ENCODE measurements at places on chromosomes 6 and 20.
A peak's percentile ranks its signal among the peaks of the same experiment; 100 is the strongest.

GRCh38 chr6:30171677-30172471, 8.5 kb downstream of the TRIM15 start:
- peak; percentile 34 for DNase-seq

DNA sequence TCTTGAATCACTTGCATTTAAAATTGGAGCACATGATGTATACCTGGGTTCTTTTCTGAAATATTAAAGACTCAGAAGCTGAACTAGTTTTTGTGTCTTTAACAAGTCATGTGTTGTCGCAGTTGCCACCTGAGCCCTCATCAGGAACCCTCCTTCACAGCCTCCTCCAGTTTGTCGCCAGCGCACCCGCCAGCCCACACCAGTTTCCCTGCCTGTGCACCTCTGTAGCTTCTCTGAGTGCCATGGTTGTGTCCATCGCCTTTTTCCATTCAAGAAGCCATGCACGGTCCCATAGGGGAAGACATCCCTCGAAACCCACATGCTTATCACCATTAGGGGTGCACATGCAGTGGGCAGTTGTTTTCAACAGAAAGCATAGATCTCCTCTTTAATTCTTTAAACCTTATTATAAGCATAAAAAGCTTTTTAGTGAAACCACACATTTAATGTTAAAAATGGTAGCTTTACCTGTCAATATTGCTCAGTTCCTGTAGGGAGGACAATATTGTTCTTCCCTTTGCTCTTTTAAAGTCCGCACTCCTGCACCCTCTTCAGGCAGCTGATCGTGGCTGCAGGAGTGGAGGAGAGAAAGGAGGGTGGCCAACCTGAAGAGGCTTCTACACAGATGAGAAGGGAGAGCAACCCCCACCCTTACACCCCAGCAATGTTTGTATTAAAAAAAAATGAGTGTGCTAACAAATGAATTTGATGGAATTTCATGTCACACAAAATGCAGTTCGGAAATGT, 121.9 kb downstream of the CFAP61 start:
- no peak for DNase-seq

DNA sequence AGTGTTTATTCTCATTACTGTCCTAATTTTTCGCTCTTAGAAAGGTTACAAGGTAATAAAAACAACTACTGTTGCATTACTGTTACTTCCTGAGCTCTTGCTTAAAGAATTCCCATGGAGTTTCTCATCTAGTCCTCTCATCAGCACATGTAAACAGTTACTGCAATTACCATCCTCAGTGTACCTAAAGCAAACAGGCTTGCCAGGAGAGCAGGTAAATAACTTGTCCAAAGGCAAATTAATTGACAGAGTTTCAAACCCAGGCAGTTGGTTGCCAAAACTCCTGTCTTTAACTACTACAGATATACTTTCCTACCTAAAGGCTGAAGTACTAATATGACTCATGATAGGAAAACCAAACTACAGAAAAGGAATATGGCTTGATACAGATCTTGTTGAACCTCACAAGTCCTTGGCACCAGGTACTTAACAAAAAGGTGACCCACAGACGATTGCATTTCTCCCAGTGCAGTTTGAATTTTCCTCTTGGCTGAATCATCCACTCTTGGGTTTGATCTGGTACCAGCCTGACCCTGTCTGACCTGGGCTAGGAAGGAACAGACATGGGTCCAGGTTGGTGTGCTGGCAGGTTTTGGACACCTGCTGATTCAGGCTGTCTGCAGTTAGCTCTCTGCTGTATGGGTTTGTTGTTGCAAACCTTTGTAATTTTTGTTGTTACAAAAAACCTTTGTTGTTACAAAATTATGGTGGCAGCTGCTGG, 153.0 kb downstream of the CFAP61 start:
- DNase-seq: no peak

DNA sequence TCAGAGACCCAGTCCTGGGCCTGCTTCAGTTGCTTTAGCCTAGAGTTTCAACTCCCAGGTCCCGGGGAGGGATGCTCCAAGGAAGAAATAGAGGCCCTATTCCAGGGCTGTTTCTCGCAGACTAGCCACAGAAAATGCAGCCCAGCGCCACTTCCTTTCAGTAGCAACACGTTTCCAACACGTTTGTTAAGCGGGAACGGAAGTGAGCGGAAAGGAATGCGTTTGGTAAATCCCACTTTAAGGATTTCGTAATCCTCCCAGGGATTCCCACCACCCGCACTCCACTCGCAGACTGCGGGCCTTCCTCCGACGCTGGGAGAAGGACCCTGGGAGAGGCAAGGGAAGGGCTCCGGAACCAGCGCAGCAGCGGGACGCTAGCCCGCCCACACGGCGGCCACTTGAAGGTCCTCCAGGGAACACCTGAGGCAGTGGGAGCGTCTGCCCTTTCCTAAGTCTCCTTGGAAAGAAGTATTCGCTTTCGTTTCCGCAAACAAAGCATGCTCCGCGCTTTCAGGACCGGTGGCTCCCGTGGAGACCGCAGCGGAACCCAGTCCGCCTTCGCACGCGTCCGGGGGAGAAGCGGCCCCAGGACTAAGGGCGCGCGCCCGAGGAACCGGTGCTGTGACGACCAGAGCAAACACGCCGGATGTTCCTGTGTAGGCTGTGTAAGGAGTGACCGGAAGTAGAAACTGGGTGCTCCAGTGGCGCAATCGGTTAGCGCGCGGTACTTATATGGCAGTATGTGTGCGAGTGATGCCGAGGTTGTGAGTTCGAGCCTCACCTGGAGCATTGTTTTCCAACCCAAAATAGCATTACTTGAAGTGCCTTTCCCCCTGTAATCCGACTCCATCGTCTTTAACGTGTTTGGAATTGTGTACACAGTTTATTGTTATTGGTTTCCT, 227.6 kb upstream of the PRSS16 start:
- DNase-seq: peak; percentile 36

GRCh38 chr6:159279790-159280277, 110.6 kb downstream of the FNDC1 start:
- DNase-seq: no peak

DNA sequence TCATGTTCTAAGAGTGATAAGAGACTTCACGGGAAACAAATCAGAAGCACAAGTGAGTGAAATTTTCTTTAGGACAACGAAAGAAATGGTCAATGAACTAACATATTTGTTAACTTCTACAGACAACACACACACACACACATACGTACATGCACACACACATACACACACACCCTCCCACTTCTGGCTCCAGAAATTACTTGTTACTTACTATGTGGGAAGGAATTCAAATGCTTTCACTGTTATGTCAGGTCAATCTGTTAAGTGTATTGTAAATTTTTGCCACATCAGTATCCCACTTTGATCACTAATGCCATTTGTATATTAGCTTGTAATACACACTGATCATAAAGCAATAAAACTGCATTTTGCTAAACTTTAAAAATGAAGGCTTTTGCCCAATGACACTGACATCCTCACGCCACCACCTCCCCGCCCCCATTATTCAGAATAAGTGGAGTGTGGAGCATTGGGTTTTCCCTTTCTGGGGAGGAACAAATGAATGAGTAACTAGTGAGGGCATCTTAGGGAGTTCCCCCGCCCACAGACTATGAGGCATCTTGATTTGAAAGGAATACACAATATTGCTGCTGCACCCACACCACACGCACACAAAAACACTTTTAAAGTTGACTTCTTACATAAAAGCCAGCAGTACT, 76.2 kb downstream of the ATXN1 start:
- peak; percentile 39 for DNase-seq

DNA sequence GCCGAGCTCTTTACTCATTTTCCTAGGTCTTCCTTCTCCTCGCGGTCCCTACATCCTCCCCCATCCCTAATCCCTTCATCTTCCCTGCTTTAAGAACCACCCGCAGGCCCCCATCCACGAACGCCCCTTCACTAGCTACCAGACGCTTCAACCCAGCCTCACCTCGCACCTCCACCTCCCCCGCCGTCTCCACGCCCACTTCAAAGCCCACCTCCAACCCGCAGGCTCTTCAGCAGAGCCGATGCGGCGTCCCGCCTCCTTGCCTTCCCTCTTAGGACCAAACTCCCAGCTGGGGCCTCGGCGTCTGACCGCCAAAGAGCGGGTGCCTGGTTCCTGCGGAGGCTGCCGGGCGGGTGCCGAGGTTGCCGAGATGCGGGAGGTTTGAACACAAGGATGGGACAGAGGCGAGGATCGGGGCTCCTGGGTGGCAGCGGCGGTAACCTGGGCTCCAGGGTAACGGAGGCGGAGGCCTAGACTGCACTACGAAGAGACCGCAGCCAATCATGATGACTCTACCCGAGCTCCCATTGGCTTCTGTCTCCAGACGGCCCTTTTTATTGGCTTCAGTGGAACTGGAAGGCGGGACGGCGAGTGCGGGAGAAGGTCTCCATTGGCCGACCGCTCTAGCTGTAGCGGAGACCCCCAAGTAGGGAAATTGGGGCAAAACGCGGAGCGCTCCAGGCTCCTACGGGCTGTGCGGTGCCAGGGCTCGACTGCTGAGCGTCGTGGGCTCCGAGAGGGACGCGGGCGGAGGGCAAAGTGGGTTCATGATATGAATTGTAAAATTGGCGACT, at the start of gene LCA5:
LCA5 (minus strand) TSS at position 477 of the 794 bp plus-strand sequence. CDS start 18,536 bp downstream, outside the sequence.
- peak; percentile 80 for DNase-seq

GRCh38 chr20:12963416-12963815, 45.4 kb upstream of the SPTLC3 start:
- no peak for DNase-seq

- no peak for DNase-seq
Observed at GRCh38 chr20:56353356-56353755, 5.4 kb upstream of the FAM210B start.

Data from activated T-cell treated with anti-CD3 and anti-CD28 coated beads, Interleukin-2, amount 50 U/mL, for 1 hour (primary cell).